ENCODE measurements at places on chromosomes 1 and 21.

DNA sequence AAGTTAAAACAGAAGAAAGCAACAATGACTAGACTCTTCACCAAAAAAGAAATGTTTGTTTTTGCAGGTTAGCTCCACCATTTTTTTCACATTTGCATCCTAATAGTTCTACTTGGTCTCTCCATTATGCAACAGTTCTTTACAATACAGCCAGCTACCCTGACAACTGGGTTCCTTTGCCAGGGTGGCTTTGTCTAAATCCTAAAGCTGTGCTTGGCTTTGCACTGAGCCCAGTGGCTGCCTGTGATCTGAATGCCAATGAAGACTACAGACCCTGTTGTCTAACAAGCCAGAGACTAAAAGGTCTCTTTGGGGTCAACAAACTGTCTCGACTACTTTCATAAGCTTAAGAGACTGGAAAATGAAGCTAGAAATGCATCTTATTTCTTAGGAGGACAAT, 112.0 kb downstream of the AKT3 start:
- no peak for DNase-seq

DNA sequence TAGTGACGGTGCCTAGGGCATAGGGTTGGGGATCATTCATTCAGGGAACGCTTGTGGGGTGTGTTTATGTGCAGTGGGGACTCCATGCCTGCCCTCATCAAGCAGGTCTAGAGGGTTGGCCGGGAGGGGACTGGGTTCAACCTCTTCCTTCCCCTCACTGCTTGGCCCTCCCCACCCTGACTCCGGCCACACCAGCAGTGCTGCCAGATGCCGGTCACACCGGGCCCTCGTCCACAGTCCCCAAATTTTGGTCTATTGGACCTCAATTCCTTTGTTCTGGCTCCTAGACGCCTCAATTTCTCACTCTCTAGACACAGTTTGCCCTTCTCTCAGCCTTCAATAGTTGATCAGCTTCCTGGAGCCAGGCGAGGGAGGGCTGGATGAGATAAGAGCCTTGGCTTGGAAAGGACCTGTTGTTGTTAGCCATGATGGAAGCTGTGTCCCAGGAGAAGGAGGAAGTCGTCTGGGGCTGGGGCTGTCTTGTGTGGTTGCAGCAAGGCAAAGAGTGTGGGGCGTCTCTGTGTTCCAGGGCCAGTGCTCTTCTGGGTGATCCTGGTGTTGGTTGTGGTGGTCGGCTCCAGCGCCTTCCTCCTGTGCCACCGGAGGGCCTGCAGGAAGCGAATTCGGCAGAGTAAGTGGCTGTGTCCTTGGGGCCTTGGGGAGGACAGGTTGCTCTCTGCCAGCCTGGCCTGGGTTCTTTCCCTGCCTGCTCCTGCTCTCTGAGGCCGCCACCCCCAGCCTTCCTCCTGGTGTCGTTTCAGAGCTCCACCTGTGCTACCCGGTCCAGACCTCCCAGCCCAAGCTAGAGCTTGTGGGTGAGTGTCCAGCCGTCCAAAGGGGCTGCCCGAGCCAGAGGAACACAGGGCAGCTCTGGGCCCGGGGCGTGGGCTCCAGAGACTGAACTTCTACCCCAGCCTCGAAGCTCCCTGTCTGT, 41.1 kb upstream of the TNFRSF1B start:
- no peak for DNase-seq

- DNase-seq: no peak
Observed at GRCh38 chr1:9629445-9630201, 21.9 kb upstream of the PIK3CD start.

DNA sequence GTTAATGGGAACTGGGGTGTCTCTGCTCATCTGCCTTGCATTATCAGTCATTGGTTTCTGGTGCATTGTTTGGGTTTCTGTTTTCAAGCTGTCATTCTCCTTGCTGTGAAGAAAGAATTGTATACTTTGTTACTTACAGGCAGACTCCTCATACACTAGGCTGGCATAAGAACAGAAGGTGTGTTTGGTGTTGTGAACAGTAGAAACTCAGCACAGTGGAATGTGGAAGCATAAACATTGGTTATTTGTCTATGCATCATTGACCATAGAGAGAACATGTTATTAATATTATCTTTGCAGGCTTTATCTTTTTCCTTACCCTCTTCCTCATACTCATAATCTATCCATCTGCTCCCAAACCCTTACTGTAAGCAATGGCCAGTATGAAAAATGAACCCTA, 18.2 kb downstream of the C1orf87 start:
- DNase-seq: no peak

GRCh38 chr1:108830119-108831008, 26.5 kb downstream of the AKNAD1 start:
- DNase-seq: no peak

GRCh38 chr1:180211156-180211859, 18.8 kb upstream of the LHX4 start:
- no peak for DNase-seq

- no peak for DNase-seq
Observed at GRCh38 chr1:21782349-21782867, 541 bp downstream of the USP48 start.

DNA sequence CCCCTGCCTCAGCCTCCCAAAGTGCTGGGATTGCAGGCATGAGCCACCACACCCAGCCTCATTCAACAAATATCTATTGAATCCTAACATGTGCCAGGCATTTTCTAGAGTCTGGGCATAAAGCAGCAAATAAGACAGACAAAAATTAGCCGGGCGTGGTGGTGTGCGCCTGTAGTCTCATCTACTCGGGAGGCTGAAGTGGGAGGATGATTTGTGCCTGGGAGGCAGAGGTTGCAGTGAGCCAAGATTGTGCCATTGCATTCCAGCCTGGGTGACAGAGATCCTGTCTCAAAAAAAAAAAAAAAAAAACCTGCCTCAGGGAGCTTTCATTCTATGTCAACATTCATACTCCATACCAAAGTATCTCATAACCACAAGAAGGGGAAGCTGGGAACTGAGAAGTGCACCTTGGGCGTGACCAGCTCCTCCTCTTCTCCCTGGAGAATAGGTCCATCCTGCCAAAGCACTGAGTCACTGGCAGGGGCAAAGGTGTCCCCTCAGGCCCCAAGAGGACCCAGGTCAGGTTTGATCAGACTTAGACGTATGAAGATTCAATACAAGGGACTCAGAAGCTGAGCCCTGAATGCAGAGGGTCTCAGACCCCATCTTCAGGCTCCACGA, 36.8 kb upstream of the PPP1R15B start:
- no peak for DNase-seq

DNA sequence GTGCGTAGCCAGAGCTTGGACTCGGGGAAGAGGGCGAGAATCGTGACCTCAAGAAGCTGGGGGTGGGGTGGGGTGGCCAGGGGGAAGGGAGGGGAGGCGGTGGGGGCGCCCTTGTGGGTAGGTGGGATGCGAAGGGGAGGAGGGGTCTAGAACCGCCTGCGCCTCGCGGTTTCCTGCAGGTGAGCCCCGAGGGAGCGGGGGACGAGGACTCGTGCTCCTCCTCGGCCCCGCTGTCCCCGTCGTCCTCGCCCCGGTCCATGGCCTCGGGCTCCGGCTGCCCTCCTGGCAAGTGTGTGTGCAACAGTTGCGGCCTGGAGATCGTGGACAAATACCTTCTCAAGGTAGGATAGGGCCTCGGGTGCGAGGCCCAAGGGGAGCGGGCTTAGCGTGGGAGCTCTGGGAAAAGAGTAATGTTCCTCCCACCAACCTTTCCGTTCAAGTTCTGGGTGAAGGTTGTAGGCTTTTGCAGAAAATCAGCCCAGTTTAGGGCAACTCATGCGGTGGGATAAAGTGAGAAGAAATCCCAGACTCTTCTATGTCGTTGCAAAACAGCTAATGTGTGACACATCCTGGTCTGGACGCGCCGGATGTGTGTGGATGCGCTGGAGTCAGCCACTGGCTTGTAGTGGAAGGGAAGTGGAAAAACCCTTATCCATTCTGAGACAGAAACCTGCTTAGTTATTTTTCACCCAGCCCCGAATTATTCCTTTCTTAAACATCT, 2.9 kb downstream of the LHX8 start:
- peak; percentile 56 for DNase-seq

GRCh38 chr1:119829625-119830024, 18.4 kb upstream of the REG4 start:
- no peak for DNase-seq

DNA sequence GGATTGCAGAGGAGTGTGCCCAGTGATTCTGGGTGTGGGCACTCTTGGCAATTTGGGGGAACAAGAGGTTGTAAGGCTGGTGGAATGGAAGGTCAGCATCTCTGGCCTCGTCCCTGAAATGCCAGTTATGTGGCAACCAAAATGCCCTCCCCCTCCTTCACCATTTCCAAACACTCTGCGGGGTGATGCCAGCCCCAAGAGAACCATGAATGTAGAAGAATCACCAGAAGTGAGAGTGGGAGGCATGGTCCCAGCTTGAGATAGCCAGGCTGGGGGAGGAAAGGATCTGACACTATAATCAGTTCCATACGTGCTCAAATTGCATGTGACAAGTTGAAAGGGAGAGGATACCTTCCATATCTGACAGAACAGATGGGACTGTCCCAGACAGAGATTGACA, 88.7 kb upstream of the EDN2 start:
- DNase-seq: no peak

DNA sequence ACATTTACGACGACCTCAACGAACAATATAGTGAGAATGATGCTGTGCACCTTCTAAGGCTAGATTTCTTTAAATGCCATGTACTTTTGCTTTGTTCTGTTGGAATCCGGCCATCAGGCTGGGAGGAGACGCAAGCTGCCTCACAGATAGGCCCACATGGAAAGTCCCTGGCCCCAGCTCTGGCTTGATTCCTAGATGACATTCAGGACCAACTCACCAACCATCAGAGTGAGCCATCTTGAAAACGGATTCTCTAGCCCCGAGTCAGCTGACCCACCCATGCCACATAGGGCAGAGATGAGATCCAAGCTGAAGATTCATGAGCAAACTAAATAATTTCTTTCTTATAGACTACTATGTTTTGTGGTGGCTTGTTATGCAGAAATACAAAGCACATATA, 164.4 kb downstream of the ZNF281 start:
- DNase-seq: no peak

GRCh38 chr1:154263465-154264332, 8.7 kb upstream of the HAX1 start:
- DNase-seq: no peak

DNA sequence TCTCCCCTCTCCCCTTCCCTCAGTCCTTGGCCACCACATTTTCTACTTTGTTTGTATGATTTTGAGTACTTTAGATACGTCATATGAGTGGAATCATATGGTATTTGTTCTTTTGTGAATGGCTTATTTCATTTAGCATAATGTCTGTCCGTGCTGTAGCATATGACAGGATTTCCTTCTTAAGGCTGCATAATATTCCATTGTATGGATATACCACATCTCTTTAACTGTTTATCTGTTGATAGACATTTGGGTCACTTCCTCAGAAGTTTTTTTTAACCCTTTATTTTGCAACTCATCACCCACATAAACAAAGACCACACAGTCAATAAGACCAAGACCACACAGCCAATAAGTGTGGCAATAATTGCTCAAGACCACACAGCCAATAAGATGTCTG, 24.9 kb downstream of the FAM163A start:
- DNase-seq: no peak

DNA sequence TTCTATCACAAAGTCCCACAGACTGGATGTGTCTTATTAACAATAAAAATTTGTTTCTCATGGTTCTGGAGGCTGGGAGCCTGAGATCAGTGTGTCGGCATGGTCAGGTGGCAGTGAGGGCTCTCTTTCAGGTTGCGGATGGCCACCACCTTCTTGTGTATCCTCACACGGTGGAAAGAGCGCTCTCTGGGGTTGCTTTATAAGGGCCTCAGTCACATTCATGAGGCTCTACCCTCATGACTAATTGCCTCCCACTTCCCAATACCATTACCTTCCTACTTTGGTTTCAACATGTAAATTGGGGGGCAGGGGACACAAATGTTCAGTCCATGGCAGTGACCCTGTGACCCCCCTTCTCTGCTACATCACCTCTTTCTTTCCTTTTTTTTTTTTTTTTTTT, 20.7 kb upstream of the MX1 start:
- DNase-seq: no peak

GRCh38 chr1:166080277-166080966, 86.4 kb downstream of the FAM78B start:
- no peak for DNase-seq

- DNase-seq: no peak
Observed at GRCh38 chr21:28776251-28776650, 216.4 kb downstream of the LTN1 start.

GRCh38 chr1:17200756-17201155, 4.2 kb upstream of the PADI1 start:
- DNase-seq: no peak

DNA sequence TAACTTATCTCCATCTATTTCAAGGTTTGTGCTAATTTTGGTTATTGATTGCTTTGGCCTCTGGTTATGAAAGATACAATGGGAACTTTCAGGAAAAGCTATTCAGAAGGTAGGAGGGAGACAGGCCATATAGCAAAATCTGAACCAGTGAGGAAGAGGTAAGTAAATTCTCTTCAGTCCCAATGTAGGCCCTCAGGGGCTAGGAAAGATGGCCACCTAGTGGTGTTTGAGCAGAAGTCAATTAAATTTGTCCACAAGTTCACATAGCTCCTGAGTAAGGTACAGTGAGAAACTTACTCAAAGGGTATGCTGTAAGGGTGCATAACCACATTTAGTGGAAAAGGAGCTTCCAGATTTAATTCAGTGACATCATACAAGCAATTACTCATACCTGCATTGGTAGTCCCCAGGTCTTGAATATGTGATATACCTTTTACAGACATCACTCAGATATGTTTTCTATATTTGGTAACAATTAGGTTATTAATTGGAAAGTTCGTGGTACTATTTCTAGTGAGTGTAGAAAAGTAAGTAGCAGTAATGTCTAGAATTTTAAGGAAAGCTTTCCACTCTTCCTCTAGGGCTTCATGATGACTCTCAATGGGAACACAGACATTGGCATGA, 21.4 kb upstream of the FMO1 start:
- DNase-seq: no peak

GRCh38 chr1:165857046-165857801, 29.8 kb downstream of the UCK2 start:
- DNase-seq: no peak

- no peak for DNase-seq
Observed at GRCh38 chr1:203969846-203970245, 103.1 kb upstream of the SOX13 start.

GRCh38 chr1:25793585-25794170, 6.3 kb upstream of the SELENON start:
- DNase-seq: no peak

GRCh38 chr1:169110689-169111447, 4.4 kb downstream of the ATP1B1 start:
- no peak for DNase-seq

GRCh38 chr21:28247454-28248020, 745.1 kb downstream of the LTN1 start:
- DNase-seq: no peak

Data from left forelimb (tissue), 1 donor.